ENCODE measurements at places on chromosomes 13 and 19.

- DNase-seq = peak; percentile 93
Observed at GRCh38 chr13:46126552-46127357, 21.9 kb upstream of the CPB2 start.

GRCh38 chr19:8585894-8586750 is 8.9 kb upstream of the MYO1F start:
- no peak for DNase-seq

DNA sequence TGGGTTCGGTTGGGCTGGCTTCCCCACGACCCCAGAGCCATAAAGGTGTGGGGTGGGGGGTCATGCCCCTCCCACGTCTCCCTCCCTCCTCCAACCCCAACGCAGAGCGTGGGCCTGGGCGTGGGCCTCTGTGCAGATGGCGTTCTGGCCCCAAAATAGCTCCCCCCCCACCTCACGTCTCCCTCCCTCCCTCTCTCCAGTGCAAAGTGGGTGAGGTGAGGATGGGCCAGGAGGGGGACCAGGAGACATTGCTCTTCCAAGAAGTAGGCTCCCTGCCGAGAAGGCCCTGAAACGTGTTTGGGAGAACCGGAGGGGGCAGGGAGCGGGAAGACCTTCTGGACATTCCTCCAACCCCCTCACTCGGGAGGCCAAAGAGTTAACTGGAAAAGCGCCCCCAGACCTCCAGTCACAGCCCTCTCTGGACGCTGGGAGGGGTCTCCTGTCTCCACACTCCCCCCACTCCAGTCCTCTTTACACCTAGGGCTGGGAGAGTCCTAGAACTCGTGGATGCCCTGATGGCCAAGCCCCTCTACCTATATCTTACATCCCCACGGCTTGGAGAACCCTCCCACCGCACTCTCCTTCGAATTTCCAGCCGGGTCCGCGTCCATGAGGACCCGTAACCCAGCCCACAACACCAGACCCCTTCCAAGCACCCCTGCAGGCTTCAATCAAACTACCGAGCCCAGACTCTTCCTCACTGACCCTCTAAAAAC is 855 bp downstream of the UNC13A start:
- no peak for DNase-seq

- no peak for DNase-seq
Observed at GRCh38 chr13:24042710-24043440, 117.6 kb upstream of the SPATA13 start.

DNA sequence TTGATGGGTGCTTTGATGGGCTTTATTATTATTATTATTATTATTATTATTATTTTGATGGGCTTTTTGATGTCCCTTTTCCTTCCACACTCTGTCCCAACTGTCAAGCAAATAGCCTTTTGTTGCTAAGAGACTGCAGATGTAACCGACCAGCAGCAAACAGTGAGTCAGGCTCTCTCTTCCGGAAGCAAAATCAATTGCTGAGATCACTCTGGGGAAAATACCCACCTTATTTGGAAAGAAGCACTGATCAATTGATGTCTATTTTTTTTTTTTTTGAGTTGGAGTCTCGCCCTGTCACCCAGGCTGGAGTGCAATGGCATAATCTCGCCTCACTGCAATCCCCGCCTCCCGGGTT is 2.9 kb downstream of the LDLR start:
- no peak for DNase-seq

GRCh38 chr13:41313117-41313516 is 2.0 kb downstream of the NAA16 start:
- no peak for DNase-seq

DNA sequence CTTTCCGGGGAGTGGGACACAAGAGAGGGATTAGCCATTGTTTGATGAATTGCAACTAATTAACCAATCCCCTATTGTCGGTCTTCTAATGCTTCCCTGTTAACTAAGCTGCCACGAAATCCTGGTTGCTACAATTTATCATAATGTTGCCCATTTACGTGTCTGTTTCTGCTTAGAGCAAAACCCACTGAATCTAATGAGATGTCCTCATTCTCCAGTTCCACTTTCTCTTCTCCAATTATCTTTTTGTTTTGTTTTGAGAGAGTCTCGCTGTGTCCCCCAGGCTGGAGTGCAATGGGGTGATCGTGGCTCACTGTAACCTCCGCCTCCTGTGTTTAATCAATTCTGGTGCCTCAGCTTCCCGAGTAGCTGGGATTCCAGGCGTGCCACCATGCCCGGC is 5.2 kb upstream of the DPP9 start:
- DNase-seq = no peak

DNA sequence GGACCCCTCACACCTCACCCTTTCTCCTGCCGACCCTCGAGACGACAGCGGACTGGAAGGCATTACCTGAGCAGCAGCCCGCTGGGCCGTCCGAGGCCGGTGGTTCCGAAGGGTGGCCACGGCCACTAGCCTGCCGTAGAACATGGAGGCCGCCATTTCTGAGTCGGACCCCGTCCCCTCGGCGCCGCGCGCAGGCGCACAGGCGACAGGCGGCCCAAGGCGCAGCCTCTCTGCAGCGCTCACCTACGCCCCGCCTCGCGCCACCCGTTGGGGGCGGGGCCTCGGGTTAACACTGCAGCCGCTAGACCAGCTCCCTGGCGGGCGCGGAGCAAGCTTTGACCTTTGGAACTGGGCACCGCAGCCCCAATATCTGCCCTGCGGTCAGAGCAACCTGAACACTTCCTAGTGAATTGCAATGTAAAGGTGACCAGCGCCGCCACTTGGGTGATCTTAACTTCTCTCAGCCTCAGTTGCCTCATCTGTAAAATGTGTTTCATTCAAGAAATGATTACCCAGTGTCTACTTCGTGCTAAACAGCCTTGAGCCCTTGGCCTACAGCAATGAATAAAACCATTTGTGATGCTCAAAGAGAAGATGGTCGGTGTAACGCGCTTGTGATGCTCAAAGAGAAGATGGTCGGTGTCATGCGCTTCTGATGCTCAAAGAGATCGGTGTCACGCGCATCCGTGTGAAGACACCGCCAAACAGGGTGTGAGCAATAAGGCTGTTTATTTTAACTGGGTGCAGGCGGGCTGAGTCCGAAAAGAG is at the start of gene SUCLA2:
Gene SUCLA2, minus strand, starts transcription at position 160 of the 768 bp plus-strand sequence. Its CDS starts 4 bp downstream, at position 156.
- peak; percentile 93 for DNase-seq

- DNase-seq = no peak
Observed at GRCh38 chr19:855566-856120, 3.5 kb downstream of the ELANE start.

DNA sequence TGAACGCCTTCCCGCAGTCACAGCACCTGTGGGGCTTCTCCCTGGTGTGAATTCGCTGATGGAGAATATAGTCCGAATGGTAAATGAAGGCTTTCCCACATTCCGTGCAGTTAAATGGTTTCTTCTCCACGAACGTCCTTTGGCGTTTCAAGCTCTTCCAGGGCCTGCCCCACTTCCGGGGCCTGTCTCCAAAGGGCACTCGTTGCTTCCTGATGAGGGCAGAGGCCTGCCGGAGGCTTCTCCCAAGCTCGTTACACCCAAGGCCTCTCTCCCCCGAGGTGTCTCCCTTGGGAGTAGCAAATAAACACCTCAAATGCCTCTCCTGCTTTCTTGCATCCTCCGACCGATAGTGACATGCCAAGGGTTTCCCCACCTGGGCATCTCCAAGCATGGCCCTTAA is 34.3 kb downstream of the ZNF473 start:
- no peak for DNase-seq

GRCh38 chr19:49441210-49441959 is at the start of gene SLC17A7:
SLC17A7 (minus strand) TSS chr19:49441527; CDS start chr19:49441379, 148 bp downstream.
- no peak for DNase-seq

- DNase-seq = no peak
Observed at GRCh38 chr13:25816239-25816638, 235.6 kb downstream of the SHISA2 start.

DNA sequence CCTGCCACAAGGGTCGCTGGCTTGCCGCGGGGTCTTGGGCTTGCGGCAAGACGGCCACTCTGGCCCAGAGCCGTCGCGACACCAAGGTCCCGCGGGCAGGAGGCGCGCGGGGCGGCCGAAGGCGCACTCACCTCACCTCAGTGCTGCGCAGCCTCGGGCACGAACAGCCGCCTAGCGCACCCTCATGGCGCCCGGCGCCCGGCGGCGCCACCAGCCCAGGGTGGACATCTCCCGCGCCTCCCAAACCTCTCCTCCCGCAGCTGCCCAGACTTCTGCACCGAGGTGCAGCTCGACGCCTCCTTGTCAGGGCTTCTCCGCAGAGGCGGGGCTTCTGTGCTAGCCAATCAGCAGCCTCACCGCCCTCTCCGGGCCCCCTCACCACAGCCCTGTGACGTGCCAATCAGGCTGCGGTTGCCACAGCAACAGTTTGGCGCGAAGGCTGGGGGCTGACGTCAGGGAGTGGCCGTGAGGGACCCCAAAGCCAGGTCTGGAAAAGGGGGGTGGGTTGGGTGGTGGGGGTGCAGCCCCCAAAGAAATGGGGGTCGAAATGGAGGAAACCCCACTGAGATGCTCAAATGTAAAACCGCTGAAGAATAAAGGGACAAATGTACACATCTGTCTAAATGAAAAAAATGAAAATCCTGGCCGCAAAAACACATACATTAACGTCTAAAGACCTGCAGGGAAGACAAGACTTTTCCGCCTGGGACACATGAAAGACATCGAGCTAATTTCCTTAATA is at the start of the genes PEG3 and ZIM2:
Gene PEG3, minus strand, starts transcription at position 276 of the 742 bp plus-strand sequence. CDS start 16,071 bp downstream, outside the sequence.
Gene ZIM2, minus strand, starts transcription at position 276 of the 742 bp plus-strand sequence. CDS start 16,449 bp downstream, outside the sequence.
- peak; percentile 94 for DNase-seq

DNA sequence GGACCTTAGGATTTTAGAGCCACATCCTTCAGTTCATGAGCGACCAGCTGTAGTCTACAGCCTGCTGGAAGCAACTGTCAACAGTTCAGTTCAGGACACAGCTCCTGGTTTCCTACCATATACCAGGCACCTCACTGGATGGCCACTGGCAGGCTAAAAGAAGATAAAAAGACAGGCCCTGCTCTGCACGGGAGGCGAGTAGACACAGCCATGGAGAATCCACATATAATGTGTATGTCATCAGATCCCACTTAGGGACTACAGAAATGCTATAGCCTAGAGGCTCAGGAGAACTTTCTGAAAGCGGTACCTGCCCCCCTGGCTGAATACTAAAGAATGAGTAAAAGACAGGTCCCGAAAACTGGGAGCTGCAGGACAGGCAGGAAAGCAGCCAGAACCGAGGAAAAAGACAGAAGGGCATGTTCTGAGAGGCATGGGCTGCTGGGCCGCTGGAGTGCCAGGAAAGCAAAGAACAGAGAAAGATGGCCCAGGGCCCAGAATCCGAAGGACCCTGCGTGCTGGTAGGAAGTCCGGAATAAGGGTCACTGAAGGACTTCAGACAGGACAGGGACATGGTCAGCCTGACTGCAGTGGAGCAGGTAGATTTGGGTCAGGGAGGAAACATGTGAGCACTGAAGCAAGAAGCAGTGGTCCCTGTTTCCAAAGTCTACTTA is 23.5 kb downstream of the DZIP1 start:
- no peak for DNase-seq

- DNase-seq = no peak
Observed at GRCh38 chr19:41424335-41425173, 2.6 kb downstream of the B3GNT8 start.

GRCh38 chr13:26487781-26488180 is 69.7 kb upstream of the WASF3 start:
- no peak for DNase-seq

DNA sequence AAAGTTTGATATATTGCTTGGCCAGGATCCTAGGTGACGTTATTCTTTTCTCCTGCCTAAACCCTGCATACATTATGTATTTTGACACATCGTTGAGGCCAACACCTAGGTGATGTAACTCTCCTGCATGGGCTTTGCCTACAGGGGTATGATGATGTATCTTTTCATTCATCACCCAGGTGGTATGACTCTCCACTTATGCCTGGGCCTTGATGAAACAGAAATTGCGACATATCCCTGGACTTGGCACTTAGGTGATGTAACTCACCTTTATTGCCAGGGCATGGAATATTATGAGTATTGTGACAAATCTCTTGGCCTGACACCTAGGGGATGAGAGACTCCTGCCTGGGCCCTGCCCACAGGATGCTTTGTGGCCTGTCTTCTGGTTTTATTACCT is 18.5 kb upstream of the ZNF681 start:
- no peak for DNase-seq

DNA sequence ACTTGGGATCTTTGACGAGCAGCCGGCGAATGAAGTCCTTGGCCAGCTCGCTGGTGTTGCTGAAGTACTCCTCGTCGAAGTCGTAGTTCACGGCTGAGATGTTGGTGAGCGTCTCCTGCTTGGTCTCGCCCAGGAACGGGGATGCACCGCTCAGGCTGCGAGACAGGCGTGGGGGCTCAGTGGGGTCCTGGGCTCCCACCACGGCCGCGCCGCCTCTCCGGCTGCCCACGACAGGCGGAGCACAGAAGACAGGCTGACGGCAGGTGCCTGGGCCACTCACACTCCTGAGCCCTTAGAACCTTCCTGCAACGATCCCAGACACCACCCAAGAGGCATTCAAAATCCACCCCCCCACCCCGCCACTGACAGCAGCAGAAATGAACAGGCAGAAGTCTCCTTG is 9.9 kb downstream of the DAPK3 start:
- DNase-seq = no peak

DNA sequence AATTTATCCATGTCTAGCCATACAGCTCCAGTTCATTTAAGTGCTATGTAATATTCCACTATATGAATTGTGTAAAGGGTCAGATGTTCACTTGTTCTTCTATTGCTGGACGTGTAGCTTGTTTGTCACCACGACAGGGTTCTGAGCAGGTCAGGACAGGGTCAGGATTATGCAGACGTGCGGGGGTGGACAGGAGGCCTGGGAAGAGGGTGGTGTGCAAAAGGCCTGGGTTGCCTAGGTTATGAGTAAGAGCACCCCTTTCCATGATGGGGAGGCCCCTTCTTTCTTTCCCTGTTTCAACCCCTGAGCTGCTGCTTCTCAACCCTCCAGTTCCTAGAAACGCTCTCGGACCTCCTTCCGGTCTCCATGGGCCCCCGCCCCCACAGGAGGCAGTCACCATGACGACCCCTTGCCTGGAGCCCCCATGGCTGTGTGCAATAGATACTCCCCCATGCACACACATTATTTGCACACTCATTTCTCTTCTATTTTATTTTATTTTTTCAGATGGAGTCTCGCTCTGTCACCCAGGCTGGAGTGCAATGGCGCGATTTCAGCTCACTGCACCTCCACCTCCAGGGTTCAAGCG is 2.0 kb downstream of the EXOC3L2 start:
- no peak for DNase-seq

DNA sequence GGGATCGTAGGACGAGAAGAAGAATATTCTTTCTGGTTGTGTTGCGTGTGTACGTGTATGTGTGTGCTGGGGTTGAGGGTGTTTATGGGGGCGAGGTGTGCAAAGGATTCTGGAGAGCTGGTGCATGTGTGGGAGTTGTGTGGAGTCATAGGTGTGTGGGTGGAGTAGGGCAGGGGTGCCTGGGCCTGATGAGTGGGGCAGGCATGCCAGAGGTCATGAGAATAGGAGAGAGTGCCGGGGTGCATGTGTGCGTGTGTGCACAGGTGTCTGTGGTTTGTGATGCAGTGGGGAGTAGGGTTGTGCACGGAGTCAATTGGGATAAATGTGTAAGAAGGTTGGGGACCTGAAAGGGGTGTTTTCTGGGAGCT is 649 bp downstream of the TMEM91 start:
- no peak for DNase-seq

GRCh38 chr13:99258946-99259345 is 767 bp upstream of the GPR18 start:
- DNase-seq = no peak

GRCh38 chr19:47716270-47716937 is 3.2 kb downstream of the EHD2 start:
- DNase-seq = no peak

- DNase-seq = no peak
Observed at GRCh38 chr19:48512504-48513288, 1.1 kb upstream of the LMTK3 start.

All from kidney (tissue), 22 donors.